ENCODE measurements at places on chromosomes 12 and 14.
A peak's percentile ranks its signal among the peaks of the same experiment; 100 is the strongest.

GRCh38 chr12:110280392-110280778 is 662 bp upstream of the ATP2A2 start:
- DNase-seq: peak; percentile 44

DNA sequence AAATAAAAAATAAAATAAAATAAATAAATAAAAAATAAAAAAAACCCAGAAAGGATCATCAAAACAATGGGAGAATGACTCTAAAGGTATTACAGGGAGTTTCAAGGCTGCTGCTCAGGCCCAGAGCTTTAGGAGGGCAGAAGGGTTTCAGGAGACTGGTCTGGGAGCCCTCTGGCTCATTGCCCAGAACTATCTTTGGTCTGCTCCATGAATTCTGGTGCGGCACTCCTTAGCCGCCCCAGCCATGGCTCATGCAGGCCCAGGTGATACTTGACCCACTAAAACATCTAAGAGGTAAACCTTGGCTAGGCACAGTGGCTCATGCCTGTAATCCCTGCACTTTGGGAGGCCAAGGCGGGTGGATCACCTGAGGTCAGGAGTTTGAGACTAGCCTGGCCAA is 14.7 kb upstream of the TMED10 start:
- DNase-seq: no peak

DNA sequence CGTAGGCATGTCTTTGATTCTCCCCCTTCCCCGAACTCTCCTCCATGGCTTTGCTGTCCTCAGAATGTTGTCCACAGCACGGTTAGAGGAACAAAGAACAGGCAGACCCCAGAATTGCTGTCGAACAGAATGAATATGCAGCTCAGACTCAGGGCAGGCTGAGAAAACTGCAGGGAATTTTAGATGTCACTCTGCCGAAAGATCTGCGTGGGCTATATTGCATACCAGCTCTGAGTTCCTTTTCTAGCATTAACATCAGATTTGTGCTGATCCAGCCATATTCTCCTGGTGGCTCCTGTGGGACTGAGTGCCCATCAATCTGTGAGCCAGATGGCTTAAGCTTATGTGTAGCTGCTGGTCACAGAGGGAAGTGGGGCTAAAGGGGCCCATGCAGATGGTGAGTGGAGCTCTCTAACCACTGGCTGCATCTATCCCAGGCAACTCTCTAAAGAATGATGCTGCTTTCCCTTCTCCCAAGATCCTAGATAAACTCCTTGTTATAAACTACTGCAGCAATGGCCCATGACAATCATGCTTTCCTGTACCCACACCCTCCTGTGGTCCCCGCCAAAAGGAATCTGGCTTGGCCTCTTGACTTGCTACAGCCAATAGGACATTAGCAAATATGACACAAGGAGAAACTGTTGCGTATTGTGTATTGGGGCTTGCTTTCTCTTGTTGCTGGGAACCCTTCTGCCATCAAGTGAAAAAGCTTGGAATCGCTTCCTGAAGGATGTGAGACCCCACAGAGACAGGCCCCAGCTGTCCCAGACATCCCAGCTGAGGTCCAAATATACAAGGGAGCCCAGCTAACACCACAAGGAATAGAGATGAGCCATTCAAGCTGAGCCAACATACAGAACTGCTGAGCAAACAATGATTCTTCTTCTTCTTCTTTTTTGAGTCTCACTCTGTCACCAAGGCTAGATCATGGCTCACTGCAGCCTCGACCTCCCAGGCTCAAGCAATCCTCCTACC is 101.3 kb downstream of the FOXN3 start:
- DNase-seq: no peak

DNA sequence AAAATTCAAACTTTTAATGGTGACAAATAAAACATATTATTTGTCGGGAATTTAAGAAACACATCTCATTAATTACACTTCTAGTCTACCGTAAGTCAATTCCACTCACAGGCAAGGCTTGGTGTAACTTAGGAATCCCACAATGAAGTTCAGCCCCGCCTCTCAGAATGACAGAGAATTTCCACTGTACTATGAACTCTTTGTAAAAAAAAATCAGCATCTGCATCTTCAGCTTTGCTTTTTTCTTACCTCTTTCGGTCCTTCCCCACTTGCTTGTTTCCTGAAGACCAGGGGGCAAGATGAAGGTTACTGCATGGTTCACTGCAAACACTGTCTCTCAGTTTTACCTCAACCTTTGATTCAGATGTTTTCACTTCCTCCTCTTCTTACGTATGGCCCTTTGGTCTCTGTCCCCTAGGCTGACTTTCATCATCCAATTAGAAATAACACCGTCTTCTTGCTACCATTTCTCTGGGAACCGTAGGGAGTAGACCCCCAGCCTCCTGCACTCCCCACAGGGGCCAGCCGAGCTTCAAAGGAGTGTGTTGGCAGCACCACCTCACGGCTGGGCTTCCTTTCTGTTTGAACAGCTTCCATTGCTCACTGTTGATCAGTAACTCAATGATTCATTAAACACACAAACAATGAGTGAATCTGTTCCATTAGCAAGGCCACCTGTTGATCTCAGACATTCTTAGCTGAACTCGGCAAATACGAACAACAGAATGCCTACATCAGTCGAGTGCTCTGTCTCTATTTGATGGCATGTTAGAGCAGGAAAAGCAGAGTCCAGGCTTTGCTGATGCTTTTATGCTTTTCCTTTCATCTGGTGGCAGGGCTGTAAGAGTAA is 343.0 kb downstream of the BMP4 start:
- no peak for DNase-seq

DNA sequence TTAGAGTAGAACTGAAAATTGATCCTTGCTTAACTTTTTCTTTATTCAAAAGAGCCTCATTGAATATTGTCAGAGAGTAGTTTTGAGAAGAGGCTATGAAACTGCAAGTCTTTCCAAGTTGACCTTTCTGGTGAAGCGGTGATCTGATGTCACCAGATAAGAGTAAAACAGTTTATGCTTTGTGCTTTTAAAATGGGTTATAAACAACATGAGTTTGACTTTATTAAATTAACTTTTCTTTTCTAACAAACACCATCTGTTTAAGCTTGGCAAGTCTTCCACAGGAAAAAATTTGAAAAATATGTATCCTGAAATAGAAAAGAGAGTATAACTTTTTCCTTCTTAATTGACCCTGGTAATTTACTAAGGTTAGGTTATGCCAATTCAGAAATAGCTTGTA is 408.7 kb upstream of the NOVA1 start:
- DNase-seq: no peak

Measured in activated CD4-positive, alpha-beta T cell treated with anti-CD3 and anti-CD28 coated beads for 1 hour (primary cell).